Stimulated activated naive CD4-positive, alpha-beta T cell treated with Interleukin-2 at 50 U/mL for 16 hours (primary cell): ENCODE measurements at places on chromosomes 16 and 17.

DNA sequence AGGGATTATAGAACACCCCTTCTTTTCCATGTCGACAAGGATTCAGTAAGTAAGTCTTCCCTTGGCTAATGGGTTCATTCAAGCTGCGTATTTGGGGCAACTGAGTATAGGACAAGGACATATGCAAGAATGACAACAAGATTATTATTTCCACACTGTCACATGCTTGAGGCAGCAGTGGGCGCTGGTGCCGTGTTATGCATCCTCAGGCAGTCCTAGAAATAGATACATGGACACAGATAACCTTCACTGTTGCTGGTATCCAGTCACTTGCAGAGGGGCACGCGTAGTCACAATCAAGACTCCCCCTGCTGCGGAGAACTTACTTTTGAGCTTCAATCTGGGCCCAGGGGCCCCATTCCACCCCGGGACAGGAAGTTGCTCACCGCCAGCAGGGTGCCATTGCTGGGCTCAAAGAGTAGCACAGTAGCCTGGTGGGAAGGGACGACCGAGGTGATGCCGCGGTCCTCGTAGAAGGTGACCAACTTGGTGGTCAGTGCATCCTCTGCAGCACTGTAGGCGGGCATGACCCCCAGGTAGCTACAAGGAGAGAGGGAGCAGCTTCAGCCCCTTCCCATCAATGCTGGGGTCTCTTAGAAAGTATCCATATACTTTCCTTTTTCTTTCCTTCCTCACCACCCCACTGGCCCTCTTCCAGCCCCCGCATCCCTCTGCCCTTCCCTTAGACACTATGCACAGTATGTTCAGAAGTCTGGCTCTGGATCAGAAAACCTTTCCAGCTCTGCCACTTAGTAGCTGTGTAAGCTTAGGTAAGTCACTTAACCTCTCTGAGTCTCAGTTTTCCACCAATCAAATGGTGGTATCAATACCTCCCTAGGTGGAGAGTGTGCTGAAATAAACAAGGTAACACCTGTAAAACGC, 804 bp downstream of the CRYM start:
- no peak for DNase-seq

DNA sequence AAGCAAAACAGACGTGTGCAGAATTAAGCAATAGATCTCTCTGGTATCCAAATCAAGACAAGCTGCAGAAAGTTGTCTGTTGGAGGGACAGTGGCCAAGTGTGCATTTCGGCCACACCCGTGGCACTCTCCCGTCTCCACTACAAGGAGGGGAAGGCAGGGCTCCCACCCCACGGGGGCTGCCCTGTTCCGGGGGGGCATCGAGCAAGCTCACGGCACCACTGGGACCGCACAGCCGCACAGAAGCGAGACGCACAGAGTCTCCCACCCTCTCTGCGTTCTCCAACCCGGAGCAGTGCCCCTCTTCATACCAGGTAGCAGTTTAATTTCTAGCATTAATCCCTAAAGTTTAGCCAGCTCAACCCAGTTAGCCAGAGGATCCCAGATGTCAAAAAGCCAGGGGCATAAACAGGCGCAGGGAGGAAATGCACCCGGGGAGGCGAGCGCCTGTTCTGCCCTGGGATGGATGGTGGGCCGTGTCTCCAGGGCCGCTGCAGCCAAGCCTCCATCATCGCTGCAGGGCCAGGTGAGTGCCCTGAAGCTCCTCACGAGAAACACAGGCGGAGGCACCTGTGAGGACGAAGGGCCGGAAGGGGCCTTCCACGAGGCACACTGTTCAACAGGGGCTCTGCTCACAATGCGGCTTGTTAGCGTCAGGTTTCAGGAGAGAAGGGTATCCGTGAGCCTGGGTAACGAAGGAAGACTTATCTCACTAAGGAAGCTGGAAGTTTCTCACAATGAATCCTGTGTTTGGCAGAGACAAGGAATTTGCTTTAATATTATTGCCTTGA, 42.1 kb upstream of the METRNL start:
- no peak for DNase-seq

DNA sequence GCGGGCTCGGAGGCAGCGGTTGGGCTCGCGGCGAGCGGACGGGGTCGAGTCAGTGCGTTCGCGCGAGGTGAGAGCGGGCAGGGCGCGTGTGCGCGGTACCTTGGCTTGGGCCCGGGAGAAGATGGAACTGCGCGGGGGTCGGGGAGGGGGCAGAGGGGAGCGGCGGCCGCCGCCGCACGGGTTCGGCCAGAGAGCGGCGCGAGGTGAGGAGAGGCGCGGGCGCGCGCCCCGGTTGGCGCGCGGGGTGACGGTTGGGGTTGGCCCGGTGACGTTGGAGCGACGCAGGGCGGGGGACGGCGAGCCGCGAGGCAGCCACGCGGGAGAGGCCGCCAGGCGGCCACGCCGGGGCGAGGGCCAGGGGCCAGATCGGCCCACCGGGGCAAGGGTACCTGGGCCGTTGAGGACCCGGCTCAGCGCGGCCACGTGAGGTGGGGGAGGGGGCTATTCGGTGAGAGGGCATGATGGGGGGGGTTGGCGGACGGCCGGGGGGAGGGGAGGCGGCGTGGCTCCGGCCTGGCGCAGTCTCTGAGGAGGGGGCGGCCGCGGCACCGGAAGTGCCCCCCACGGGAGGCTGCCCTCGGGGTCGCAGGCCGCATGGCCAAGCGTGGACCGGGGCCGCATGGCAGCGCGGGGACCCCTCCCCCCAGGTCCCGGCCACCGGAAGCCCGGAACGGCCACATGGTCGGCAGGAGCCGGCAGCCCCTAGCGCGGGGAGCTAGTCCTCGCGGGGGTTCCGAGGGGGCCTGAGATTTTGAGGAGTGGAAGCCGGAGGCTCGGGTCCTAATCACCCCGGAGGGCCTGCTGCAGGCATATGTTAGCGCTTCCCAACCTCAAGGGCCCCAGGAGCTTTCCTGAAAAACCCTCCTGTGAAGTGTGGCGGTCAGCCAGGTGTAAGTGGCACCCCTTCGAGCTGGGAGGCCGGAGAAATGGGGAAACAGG, 527 bp downstream of the EIF5A start:
- peak; percentile 45 for DNase-seq

DNA sequence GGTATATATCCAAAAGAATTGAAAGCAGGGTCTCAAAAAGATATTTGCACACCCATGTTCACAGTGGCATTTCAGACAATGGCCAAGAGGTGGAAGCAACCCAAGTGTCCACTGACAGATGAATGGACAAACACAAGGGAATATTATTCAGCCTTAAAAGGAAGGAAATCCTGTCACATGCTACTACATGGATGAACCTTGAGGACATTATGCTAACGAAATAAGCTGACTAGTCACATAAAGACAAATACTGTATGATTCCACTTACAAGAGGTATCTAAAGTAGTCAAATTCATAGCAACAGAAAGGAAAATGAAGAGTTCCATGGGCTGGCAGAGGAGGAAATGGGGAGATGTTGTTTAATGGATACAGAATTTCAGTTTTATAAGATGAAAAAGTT, 41.4 kb downstream of the TEX2 start:
- DNase-seq, result no peak

DNA sequence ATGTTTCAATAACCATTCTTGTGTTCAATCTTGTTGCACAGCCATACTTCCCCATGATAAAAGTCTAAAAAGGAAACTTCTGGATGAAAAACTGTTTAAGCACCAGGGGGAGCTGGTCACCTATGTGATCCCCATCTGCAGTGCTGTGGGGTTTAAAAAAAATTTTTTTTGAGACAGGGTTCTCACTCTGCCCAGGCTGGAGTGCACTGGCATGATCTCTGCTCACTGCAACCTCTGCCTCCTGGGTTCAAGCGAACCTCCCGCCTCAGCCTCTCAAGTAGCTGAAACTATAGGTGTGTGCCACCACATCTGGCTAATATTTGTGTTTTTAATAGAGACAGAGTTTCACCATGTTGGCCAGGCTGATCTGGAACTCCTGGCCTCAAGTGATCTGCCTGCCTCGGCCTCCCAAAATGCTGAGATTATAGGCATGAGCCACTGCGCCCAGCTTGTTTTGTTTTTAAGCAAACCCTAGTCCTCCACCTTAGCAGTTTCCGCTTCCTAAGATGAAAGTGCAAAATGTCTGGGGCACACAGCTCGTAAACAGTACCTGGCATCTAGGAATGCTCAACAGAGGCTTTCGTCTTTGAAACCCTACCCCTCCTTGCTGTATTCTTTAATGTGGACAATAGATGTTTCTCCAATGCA, 25.4 kb downstream of the DNAJA2 start:
- DNase-seq, result peak; percentile 17
